CD8-positive, alpha-beta memory T cell (primary cell): ENCODE measurements at places on chromosomes 2 and 18.

- DNase-seq: no peak
- no peaks in the 10 kb centered on the region for H3K4me1 ChIP-seq
- H3K36me3 ChIP-seq: no peaks in the 10 kb centered on the region
- no peak overlapping the region for H3K4me3 ChIP-seq
These were observed 191.6 kb upstream of the SP5 start for GRCh38 chr2:170523506-170523905.

DNA sequence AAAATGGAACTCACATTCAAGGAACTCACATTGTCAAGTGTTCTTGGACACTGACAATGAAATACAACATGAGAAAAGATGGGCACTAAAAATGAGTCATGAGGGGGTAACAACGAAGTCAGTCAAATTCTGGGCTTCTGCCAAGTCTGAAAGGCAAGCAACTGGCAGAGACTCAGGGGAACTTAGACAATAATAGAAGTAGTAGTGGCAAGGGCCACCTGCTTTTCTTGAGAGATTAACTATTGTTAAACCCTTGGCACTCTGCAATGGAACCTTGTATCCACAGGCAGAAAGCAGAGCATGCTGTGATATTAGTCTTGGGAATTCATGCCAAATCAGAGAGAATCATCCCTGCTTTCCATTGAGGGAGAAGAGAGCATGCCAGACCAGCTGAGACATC lies 382.6 kb upstream of the CDH2 start:
- H3K27me3 ChIP-seq: no peaks in the 10 kb centered on the region
- no peaks in the 10 kb centered on the region for H3K4me1 ChIP-seq

DNA sequence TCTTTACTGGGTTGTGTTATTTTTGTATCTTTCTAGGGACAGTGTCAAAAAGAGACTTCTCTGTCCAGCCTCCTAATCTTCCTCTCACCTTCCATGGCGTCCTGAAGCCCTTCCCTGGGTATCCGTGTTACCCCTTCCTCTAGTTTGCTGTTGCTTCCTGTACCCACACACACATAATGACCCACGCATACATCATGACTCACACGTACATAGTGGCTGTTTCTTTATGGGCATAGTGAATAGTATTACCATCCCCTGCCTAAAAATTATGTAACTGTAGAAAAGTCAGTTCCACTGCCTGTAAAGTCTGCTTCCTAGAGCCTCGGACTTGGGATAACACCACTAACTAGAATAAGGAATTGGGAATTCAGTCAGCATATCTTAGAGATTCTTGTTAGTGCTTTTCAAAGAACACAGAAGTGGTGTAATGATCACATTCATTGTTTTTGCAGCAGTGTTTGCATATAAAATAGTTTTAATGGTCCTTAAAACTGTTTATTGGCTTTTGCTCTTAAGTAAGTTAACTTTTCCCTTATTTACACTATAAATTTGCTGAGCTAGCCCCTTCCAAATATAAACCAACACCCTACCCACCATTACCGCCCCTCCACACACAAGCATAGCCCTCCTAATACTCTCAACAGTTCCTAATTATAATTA lies 308.4 kb upstream of the RAB12 start:
- no peaks in the 10 kb centered on the region for H3K36me3 ChIP-seq
- H3K4me1 ChIP-seq: no peaks in the 10 kb centered on the region
- H3K4me3 ChIP-seq: no peak overlapping the region
- no peak overlapping the region for H3K27ac ChIP-seq
- DNase-seq: no peak

DNA sequence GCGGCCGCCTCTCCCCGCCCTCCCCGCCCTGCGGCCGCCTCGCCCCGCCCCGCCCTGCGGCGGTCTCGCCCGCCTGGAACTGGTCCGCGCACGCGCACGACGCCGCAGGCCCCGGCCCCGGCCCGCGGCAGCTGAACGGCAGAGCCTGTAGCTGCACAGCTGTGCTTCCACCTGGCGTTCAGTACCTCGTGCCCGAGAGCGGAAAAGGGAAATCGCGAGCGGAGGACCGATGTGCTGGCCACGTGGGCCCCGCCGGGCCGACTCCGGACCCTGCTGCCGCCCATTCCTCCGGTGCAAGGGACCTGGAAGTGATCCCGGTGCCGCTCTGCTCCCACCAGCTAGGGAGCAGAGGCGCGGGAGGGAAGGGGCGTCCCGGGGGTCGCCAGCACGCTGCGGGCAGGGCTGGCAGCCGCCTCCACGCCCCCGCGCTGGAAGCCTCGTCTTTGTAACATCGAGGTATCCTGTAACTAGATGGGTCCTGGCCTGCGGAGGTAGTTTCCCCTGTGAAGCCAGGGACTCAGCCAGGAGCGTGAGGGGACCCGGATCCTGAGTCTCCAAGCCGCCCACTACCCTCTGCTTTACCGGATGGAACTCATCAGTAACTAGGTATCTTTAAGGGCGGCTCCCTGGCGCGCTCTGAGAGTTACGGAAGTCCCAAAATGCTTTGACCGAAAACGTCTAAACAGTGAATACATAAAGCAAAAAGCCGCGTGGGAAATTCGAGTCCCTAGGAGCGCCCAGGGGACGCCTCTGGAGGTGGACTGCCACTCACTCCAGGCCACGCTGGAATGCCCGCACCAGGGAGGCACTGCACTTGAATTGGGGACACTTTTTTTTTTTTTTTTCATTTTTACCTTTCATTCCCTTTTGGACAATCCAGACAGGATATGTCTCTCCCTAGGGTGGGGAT lies 704 bp upstream of the ODC1 start:
- H3K4me1 ChIP-seq: peaks cover 35% of the 10 kb centered on the region
- peak overlapping the region; percentile 70 for H3K4me3 ChIP-seq
- peaks cover 10% of the 10 kb centered on the region for H3K36me3 ChIP-seq
- no peaks in the 10 kb centered on the region for H3K27me3 ChIP-seq

- H3K27me3 ChIP-seq: no peaks in the 10 kb centered on the region
- no peak for DNase-seq
- no peak overlapping the region for H3K4me3 ChIP-seq
- H3K27ac ChIP-seq: no peak overlapping the region
- H3K4me1 ChIP-seq: no peaks in the 10 kb centered on the region
- H3K36me3 ChIP-seq: no peaks in the 10 kb centered on the region
These were observed 7.7 kb downstream of the TPO start for GRCh38 chr2:1420746-1421480.

- no peak overlapping the region for H3K27ac ChIP-seq
- H3K36me3 ChIP-seq: no peaks in the 10 kb centered on the region
- no peak overlapping the region for H3K4me3 ChIP-seq
- H3K27me3 ChIP-seq: no peaks in the 10 kb centered on the region
These were observed 247.9 kb downstream of the TSN start for GRCh38 chr2:122003196-122003940.

DNA sequence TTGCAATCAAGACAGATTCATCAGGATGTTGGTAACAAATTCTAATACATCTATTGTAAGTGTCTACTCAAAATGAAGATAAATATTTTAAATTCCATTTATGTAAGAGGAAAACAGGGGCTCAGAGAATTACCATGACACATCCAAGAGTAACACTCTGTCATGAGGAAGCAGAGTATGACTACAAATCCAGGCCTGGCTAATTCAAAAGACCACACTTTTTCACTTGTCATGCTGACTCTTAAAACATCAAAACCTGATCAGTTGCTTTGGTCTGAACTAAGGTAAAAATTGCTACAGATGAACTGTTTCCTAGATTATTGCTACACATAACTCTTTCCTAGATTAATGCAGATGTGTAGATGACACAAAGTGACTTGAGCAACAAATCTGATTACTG lies 880.6 kb downstream of the TSN start:
- DNase-seq: no peak
- H3K27ac ChIP-seq: no peak overlapping the region
- no peaks in the 10 kb centered on the region for H3K27me3 ChIP-seq
- no peak overlapping the region for H3K4me3 ChIP-seq
- H3K36me3 ChIP-seq: no peaks in the 10 kb centered on the region

GRCh38 chr2:201879996-201880395 lies 73.7 kb downstream of the CDK15 start:
- no peaks in the 10 kb centered on the region for H3K36me3 ChIP-seq
- no peak overlapping the region for H3K4me3 ChIP-seq
- peaks cover 14% of the 10 kb centered on the region for H3K4me1 ChIP-seq
- peaks cover 13% of the 10 kb centered on the region for H3K27me3 ChIP-seq
- DNase-seq: no peak

GRCh38 chr2:45293182-45293581 lies 283.9 kb upstream of the SIX2 start:
- H3K4me1 ChIP-seq: no peaks in the 10 kb centered on the region
- no peaks in the 10 kb centered on the region for H3K27me3 ChIP-seq
- no peak overlapping the region for H3K27ac ChIP-seq

DNA sequence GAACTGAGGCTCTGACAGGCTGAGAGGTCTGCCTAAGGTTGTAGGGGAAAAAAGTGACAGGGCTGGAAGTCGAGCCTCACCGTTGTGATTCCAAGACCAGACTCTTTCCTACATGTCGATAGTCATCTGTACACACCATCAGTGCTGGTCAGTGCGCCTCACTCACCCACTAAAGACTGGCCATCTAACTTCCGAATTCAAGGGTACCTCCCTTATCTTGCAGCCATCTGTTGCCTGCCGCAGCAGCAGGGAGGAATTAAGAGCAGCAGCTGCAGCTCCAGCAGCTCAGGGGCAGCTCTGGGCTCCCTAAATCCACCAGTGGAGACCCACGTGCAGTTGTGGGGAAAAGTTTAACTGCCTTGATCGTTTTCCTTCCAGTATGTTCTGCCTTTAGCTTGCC lies 32.6 kb upstream of the GPR39 start:
- H3K4me1 ChIP-seq: no peaks in the 10 kb centered on the region
- no peaks in the 10 kb centered on the region for H3K27me3 ChIP-seq
- no peaks in the 10 kb centered on the region for H3K36me3 ChIP-seq
- no peak overlapping the region for H3K27ac ChIP-seq

DNA sequence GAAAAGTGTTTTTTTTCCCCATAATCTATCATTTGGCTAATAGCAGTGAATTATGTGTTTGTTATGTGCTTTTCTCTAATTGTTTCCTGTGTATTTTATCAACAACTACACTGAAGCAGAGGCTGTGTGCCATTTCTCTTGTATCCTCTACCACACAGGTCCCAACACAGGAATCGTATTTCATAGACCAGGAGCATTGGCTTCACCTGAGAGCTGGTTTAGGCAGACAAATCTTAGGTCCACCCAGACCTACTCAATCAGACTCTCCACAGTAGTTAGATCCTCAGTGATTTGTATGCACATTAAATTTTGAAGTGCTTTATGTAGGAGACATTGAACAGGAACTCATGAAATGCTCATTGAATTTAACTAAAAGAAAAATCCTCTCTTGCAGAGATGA lies 109.2 kb downstream of the FSHR start:
- H3K4me3 ChIP-seq: no peak overlapping the region
- no peaks in the 10 kb centered on the region for H3K36me3 ChIP-seq
- H3K27ac ChIP-seq: no peak overlapping the region
- no peak for DNase-seq
- no peaks in the 10 kb centered on the region for H3K27me3 ChIP-seq
- no peaks in the 10 kb centered on the region for H3K4me1 ChIP-seq

GRCh38 chr2:134952608-134953007 lies 34.0 kb downstream of the CCNT2 start:
- H3K27me3 ChIP-seq: no peaks in the 10 kb centered on the region
- peaks cover 56% of the 10 kb centered on the region for H3K36me3 ChIP-seq
- H3K4me3 ChIP-seq: no peak overlapping the region
- DNase-seq: no peak

GRCh38 chr2:57598551-57598950 lies 448.1 kb upstream of the VRK2 start:
- DNase-seq: no peak
- no peak overlapping the region for H3K4me3 ChIP-seq
- H3K27ac ChIP-seq: no peak overlapping the region
- H3K27me3 ChIP-seq: no peaks in the 10 kb centered on the region
- no peaks in the 10 kb centered on the region for H3K36me3 ChIP-seq

DNA sequence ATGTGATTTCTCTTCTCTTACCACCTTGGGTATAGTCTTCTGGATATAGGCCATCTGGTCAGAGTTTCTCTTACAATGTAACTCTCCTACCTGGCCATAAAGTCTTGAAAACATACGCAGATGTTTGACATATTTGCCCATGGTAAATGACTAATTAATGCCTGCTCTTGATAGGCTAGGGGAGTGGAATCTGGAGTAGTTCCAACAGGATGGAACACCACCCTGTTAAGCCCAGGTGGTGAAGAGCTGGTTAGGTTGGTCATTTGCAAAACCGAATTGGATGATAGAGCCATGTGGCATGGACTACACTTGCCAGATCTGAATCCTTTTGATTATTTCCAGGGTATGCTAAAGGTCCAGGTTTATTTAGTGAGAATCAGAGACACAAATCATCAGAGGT lies 36.5 kb downstream of the HADHB start:
- H3K27me3 ChIP-seq: no peaks in the 10 kb centered on the region
- H3K27ac ChIP-seq: no peak overlapping the region
- H3K4me3 ChIP-seq: no peak overlapping the region
- DNase-seq: no peak

GRCh38 chr2:119520696-119521432 lies 3.4 kb downstream of the SCTR start:
- H3K4me1 ChIP-seq: no peaks in the 10 kb centered on the region
- DNase-seq: no peak
- H3K36me3 ChIP-seq: no peaks in the 10 kb centered on the region
- H3K27ac ChIP-seq: no peak overlapping the region
- H3K4me3 ChIP-seq: no peak overlapping the region
- no peaks in the 10 kb centered on the region for H3K27me3 ChIP-seq

DNA sequence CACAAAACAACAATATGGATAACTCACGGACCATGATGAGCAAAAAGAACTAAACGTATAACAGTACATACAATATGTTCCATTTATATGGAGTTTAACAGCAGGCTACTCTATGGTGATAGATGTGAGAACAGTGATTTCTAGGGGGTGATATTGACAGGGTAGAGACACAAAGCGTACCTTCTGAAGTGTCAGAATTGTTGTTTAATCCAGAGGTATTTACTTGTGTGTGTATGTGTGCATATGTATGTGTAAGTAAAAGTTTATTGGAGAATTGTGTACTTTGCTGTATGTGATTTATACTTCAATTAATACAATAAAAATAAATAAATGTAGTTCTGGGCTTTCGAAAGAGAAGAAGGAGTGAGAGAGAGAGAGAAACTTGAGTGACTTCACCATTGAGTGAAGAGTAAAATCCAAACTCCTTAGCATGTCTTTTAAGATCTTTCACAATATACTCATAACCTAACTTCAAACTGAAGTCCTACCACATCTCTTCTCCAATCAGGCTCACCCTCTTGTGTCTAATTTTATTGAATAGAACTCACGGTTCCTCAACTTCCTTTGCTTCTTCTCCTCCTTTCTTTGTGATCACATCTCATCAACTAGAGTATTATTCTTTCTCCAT lies 126.0 kb upstream of the KLF7 start:
- H3K36me3 ChIP-seq: no peaks in the 10 kb centered on the region
- H3K27ac ChIP-seq: no peak overlapping the region
- H3K27me3 ChIP-seq: no peaks in the 10 kb centered on the region
- no peak overlapping the region for H3K4me3 ChIP-seq
- no peaks in the 10 kb centered on the region for H3K4me1 ChIP-seq

- H3K36me3 ChIP-seq: no peaks in the 10 kb centered on the region
- H3K27me3 ChIP-seq: no peaks in the 10 kb centered on the region
- H3K4me1 ChIP-seq: peaks cover 2% of the 10 kb centered on the region
- no peak within 1 kb of the TSS for H3K4me3 ChIP-seq
- H3K27ac ChIP-seq: no peak within 1 kb of the TSS
These were observed at the start of gene CRYGC for GRCh38 chr2:208129744-208130711. Gene CRYGC, minus strand, starts transcription at chr2:208129828. Its CDS starts 36 bp downstream, at chr2:208129792.

GRCh38 chr2:202079310-202079709 lies 6.3 kb downstream of the KIAA2012 start:
- no peaks in the 10 kb centered on the region for H3K36me3 ChIP-seq
- H3K4me3 ChIP-seq: no peak overlapping the region
- H3K4me1 ChIP-seq: no peaks in the 10 kb centered on the region
- H3K27me3 ChIP-seq: no peaks in the 10 kb centered on the region
- DNase-seq: no peak
- H3K27ac ChIP-seq: no peak overlapping the region
